ENCODE measurements at places on chromosomes 1 and 21. TPM values are rescaled to one million over a fixed set of nuclear protein-coding genes. Genes with fewer than 3 reads are reported as not detected.

Gene RAB42
- total RNA-seq: 0.79 TPM

- DNase-seq: no peak
These were observed 144.0 kb downstream of the MAGI3 start for GRCh38 chr1:113534130-113534817.

Gene SEMA6C
- 6.0 TPM for total RNA-seq

DNA sequence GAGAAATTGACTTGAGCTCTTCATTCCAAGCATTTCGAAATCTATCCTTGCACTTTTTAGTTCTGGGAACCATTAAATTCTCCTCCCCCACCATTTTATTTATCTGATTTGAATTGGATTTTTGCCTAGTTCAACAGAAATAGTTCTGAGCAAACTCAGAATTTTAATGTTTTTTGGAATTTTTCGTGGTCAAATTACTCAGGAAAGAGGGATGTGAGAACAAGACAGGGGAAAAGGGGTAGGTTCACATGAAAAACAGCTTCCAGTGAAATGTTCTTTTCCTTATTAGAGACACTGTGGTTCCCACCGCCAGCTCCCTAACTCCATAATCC is 5.7 kb upstream of the ZNF697 start:
- DNase-seq: no peak

- no peak for DNase-seq
These were observed 10.1 kb downstream of the PLEKHA6 start for GRCh38 chr1:204349602-204350001.

Gene NTRK1
- 13.7 TPM for total RNA-seq

GRCh38 chr1:30409476-30410152 is 313.8 kb downstream of the MATN1 start:
- peak; percentile 12 for DNase-seq

Gene AMY2A
- not detected for total RNA-seq

Gene ITPKB
- total RNA-seq: 76.9 TPM

- DNase-seq: no peak
These were observed 39.0 kb upstream of the ATP1A1 start for GRCh38 chr1:116334015-116334547.

DNA sequence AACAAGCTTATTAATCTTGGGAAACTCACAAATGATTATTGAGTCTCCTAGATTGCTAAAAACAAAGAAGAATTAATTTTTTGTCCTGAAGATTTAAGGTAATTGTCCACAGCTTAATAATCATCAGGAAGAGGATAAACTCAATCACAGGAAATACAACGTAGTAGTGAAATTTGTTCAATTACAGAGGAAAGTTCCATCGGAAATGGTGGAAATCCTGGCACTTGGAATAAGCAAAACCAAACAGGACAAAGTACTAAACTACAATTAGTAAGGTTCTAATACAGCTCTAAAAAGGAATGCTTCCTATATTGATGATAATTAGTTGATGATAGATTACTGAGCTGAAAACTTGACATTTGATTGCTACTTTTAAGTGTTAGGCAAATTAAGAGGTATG is 485.4 kb downstream of the USP25 start:
- no peak for DNase-seq

GRCh38 chr1:36590264-36590663 is 107.6 kb upstream of the CSF3R start:
- DNase-seq: no peak

GRCh38 chr1:41341772-41342562 is 19.3 kb upstream of the FOXO6 start:
- no peak for DNase-seq

DNA sequence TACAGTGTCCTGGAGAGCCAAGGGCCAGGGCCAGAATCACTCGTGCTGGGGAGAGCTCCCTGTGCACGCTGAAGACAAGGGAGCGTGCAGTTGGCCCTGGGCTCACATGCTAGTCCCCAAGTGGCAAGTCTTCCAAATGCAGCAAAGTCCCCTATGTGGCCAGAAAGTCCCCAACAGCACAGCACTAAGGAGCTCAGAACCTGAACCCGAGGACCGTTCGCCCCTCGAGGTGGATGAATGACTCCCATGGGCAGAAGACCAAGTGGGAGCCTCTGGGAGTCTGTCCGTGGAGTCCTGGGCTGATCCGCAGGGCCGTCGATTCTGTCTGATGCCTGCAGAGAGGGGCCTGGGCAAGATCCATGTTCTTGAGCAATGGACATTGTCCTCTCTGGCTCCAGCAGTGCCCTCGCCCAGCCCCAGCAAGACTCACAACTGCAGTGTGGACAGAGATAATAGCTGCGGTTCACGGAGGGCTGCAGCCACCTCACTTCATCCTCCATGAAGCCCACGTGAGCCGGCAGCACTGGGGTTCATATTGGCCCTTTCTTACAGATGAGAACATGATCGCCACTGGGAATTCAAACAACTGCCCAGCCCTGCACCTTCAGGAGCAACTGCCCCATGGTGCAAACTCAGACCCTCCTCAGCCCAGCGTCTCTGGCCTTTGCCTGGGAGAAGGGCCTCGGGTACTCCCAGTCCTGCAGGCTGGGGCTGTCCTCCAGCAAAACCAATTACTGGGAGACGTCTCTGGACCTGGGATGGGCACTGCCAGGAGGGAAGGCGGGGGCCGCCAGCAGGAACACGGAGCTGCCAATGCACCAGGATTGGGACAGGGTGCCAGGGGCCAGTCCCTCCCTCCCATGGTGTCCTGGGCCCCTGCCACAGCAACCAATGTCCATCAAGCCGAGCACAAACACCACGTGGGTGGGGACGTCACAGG is 243.7 kb downstream of the NPHP4 start:
- DNase-seq: peak; percentile 16

GRCh38 chr1:209924390-209924789 is 13.6 kb upstream of the SYT14 start:
- no peak for DNase-seq

Data from activated naive CD8-positive, alpha-beta T cell treated with anti-CD3 and anti-CD28 coated beads, Interleukin-2, amount 10 ng/mL, durations not matched to agents 7 days and 5 days (primary cell).